ENCODE measurements at places on chromosomes 16 and 17.

GRCh38 chr16:57946181-57946801 is 24.6 kb downstream of the CNGB1 start:
- no peak for DNase-seq

DNA sequence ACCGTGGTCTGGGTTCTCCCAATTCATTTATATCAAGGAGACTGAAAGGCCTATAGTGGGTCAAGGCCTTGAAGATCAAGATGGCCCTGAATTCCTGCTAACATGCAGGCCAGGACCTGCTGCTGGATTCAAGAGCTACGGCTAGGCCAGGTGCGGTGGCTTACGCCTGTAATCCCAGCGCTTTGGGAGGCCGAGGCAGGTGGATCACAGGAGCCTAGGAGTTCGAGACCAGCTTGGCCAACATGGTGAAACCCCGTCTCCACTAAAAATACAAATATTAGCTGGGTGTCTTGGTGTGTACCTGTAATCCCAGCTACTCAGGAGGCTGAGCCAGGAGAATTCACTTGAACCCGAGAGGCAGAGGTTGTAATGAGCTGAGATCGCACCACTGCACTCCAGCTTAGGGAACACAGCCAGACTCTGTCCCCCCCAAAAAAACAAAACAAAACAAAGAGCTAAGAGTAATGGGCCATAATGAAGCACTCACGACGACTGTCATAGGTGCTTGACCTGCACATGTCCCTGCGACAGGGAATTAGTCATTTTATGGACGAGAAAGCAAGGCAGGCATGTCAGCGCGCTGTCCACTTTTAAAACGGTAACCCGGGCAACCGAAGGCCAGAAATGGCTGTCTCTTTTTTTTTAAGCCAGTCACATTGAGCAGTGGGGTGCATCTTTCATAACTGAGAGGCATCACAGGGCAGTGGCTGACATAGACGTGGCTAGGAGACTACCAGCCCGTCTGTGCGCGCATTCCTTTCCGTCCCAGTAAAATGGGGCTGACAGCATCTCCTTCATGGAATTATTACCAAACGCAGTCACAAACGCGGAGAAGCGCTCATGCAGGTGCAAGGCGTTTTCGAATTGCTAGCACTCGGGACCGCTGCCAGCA is 1.0 kb upstream of the FBRS start:
- no peak for DNase-seq

DNA sequence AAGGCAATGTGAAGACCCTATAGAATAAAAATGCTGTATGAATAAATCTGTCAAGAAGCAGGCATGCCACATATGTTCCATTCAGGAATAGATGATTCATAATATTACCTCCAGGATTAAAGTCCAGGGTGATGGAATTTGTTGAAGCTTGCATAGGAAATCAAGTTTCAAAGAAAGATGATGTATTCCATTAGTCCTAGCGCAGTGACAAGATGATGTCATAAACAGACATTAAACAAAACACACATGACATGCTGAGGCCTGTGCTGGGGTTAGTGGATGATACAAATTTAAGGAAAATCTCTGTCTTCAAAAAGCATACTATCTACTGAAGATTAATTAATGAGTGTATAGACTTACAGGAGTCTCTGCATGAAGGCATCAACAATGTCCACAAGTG is 1025.2 kb downstream of the CDH11 start:
- DNase-seq = no peak

DNA sequence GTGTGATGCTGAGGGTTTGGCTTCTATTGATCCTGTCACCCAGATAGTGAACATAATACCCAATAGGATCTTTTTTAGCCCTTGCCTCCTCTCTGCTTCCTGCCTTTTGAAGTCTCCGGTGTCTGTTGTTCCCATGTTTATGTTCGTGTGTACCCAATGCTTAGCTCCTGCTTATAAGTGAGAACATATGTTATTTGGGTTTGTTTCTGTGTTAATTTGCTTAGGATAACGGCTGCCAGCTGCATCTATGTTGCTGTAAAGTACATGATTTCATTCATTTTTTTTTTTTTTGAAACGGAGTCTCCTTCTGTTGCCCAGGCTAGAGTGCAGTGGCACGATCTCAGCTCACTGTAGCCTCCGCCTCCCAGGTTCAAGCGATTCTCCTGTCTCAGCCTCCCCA is 23.0 kb downstream of the DUS2 start:
- DNase-seq = no peak

GRCh38 chr17:81500047-81500446 is 12.6 kb downstream of the ACTG1 start:
- no peak for DNase-seq

- DNase-seq = peak; percentile 3
Observed at GRCh38 chr16:63361032-63361624, 1324.9 kb upstream of the CDH8 start.

DNA sequence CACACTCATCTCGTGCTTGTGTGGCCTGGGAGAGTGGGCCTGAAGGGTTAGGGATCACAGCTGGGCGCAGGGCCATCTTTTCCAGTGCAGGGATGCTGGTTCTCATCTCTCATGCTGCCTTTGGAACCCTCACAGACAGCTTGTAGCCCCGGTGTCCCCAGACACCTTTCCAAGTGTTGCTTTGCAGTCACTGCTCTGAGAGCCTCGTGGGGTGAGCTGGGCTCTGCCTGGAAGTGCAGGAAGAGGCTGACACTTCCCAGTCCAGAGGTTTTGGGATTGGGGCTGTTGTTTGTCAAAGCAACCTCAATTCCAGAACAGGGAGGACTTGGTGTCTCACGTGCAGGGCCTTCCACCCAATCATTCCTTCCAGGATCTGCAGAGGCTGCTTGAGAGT is 28.2 kb downstream of the TBX4 start:
- no peak for DNase-seq

DNA sequence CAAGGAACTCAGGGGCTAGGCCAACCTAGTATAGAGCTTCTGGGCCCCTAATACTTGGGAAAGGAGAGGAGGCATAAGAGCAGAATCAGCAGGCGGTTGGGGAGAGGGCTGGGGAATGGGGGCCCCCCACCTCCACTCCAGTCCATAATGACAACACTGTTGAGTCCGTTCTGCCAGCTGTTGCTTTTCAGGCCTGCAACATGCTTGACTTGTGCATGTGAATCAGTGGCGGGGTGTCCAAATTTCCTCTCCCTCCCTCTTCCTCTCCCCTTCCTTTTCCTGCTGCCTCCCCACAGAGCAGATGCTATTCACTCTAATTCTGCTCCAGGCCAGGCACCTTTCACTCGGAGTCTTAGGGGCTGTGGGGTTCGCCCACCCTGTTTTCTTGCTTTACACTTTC is 31.7 kb downstream of the SGSM2 start:
- no peak for DNase-seq

DNA sequence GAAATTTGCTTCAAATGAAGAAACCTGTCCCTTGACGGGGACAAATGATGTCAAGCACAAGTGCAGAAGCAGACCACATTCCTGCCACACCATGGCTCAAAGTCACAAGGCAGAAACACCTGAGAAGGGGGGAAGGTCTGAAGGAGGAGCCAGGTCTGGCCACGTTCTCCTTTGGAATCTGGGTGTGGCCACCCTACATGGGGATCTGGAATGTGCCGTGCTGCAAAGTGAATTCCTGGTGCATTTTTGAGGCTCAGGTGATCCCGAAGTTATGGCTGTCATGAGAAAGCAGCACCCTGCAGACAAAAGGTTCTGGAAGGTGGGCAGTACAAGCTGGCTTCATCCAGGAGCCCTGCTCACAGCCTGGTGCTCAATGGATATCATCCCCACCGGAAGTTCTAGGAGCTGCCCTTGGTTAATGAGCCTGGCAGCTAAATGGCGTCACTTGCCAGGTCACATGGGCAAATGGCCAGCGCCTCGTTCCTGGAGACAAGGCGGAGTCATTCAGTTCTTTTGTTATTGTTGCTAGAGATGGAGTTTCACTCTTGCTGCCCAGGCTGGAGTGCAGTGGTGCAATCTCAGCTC is 20.1 kb upstream of the ADCY9 start:
- no peak for DNase-seq

- no peak for DNase-seq
Observed at GRCh38 chr17:32590974-32591373, 104.2 kb downstream of the CDK5R1 start.

GRCh38 chr17:58275417-58275816 is 5.3 kb downstream of the MPO start:
- DNase-seq = no peak

GRCh38 chr17:31907342-31907962 is 5.9 kb upstream of the UTP6 start:
- no peak for DNase-seq

DNA sequence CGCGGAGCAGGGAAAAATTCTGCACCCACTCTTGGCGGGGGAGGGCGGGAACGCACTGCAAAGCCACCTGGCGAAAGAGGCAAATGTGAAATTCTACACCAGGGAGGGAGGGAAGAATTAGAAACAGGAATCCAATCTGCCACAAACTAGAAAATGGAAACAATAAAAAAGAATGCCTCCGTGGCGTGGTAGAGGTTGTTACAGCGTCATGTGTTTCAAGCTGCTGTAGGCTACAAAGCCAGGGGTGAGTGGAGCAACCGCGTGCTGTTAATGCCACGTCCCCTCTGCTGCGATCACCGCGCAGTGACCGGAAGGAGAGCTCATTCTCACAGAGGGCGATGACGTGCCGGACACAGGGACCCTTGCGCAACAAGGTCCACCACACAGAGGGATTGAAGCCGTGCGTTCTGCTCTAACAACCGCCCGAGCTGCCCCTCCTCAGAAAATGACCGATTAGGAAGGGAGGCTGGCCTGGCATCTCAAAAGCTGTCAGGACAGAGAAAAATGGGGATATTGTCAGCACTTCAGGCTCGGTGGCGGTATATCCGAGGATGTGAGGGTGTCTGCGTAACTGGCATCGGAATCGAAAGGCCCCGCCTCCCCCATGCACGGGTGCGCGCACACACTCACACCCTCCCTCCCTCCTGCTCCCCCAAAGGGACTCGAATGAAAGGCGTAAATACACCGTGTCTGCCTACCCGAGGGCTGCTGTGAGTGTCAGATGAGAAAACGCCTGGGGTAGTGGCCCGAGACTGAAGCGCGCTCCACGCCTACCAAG is 70.8 kb upstream of the TNRC6C start:
- DNase-seq = no peak

- DNase-seq = no peak
Observed at GRCh38 chr17:40553694-40554534, 11.4 kb downstream of the CCR7 start.

DNA sequence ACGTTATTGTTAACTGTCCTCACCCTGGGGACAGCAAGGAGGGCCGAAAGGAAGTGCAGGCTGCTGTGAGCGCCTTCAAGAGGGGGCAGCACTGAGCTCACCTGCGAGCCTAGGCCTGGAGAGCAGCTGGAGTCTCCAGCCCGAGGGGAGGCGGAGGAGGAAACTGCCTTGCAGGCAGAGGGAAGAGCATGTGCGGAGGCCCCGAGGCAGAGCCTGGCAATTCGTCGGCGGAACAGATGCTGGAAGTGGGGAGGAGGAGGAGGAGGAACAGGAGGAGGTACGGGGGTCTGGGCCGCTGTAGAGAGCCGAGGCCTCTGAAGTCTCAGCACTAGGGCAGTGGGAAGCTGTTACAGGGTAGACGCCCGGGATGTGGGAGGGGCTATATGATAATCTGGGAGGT is 49.6 kb upstream of the PLCG2 start:
- peak; percentile 30 for DNase-seq

- peak; percentile 98 for DNase-seq
Observed at GRCh38 chr17:39621523-39622379, 5.0 kb upstream of the PPP1R1B start.

DNA sequence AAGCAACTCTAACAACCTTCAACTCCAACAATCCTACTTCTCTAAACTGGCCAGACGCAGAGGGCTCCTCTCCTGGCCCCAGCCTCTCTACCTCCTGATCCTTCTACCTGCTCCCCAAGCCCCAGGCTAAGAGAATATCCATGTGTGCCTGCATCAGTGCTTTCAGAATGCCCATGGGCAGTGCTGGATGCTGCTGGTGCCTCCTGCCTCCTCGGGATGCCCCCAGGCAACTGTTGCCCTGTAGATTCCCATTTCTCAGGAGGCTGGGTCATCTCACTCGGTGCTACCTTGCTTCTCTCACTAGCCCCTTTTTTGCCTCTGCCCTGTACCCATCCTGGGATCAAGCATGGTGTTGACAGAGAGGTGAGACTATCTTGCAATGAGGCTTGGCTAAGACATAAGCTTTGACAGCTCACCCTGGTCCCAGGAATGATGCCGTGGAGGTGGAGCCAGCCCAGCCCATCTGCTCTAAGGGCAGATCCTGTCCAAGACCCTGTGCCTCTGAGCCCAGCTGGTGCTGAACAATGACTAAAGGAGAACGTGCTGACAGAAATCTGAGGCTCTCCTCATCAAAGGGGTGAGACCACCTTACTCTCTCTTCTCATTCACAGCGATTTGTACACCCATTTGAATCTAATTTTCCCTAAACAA is 19.4 kb upstream of the SUPT4H1 start:
- DNase-seq = no peak

- no peak for DNase-seq
Observed at GRCh38 chr16:68408428-68408827, 39.9 kb downstream of the SMPD3 start.

- DNase-seq = no peak
Observed at GRCh38 chr17:20009052-20009301, 182 bp upstream of the SPECC1 start.

GRCh38 chr17:379531-380465 is 27.2 kb upstream of the RPH3AL start:
- DNase-seq = no peak

DNA sequence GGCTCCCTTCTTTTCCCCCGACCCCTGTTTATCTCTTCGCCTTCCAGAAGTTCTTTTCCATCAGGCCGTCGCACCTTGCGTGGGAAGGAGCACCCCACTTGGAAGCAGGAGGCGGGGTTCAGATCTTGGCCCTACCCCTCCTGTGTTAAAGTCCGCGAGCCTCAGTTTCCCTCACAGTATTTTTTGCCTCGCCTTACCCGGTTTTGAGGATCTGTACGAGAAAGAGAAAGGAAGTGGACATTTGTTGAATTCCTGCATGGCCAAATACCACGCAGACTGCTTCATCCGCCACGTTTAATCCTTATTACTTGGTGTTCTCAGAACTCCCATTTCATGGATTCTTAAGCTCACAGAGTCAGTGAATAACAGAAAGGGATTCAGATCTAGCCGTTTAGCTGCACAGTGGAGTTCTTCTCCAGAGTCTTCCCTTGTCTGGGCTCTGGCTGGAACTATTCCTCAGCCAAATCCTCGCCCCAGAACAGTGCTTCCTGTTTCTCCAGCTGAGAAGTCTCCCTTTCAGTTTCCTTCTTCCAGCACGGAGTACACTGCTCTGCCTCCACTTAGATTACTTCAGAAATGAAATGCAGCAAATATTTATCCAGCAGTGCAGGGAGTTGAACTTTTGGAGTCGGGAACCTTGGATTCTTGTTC is 590 bp downstream of the TMEM219 start:
- no peak for DNase-seq

DNA sequence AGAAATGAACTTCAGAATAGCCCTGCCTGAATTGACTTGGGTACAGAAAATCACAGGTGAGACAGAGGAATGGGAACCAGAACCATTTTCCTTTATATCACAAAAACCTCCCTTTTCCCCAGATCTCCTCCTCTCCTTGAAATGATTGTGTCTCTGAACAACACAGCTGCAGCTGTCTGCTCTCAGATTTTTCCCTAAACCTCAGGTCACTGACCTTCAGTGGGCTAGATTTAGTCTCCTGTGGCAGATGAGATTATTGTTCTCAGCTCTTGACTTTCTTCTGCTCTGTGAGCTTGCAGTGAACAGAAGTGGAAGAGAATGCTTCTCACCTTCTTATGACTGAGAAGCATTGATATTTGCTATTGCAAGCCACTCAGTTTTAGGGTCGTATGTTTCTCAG is 92.3 kb upstream of the FAM20A start:
- no peak for DNase-seq

- DNase-seq = no peak
Observed at GRCh38 chr17:80913928-80914821, 77.5 kb upstream of the CHMP6 start.
